ENCODE measurements at places on chromosomes 7 and 10.

- no peak for DNase-seq
Observed at GRCh38 chr7:31763548-31763947, 76.5 kb downstream of the PPP1R17 start.

GRCh38 chr7:111438369-111439289 is 123.7 kb downstream of the IMMP2L start:
- no peak for DNase-seq

DNA sequence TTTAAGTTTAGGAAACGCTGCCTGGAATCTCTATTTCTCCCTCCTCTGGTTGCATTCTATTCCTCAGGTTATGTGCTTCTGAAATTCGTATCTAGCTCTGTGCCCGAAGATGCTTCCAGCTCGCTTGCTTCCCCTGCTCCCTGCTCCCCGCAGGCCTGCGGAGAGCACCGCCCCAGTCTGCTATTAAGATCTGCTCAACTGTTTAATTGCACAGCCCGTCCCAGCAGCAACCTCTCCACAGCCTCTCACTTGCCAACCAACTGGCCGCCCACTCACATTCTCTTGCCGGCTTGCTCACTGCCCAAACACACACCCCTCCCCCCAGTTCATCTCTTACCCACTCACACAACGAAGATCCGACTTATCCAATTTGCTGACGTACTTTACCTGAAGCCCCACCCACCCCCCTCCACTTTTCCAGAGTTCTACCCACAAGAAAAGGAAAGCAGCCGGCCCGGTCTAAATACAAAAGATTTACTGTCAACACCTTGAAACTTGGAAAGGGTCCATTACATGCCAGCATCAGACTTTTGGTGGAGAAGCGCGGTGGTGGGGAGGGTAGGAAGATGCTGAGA is 167.3 kb upstream of the KLF14 start:
- DNase-seq: no peak

- DNase-seq: no peak
Observed at GRCh38 chr7:101867265-101867664, 49.8 kb downstream of the CUX1 start.

DNA sequence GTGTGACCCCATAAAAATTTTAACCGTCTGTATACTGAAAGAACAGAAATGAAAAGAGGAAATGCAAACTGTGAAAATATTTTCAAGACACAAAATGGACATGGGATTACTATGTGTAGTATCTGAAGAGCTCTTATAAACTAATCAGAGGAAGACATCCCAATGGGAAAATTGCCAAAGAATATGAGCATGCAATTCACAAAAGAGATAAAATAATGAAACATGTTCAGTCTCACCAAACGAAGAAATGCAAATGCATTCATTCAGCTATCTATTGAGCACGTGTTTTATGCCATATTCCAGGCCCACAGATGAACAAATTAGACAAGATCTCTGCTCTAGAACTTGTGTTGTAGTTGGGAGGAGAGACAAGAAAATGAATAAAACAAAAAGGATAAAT is 63.2 kb downstream of the NHLRC2 start:
- no peak for DNase-seq

DNA sequence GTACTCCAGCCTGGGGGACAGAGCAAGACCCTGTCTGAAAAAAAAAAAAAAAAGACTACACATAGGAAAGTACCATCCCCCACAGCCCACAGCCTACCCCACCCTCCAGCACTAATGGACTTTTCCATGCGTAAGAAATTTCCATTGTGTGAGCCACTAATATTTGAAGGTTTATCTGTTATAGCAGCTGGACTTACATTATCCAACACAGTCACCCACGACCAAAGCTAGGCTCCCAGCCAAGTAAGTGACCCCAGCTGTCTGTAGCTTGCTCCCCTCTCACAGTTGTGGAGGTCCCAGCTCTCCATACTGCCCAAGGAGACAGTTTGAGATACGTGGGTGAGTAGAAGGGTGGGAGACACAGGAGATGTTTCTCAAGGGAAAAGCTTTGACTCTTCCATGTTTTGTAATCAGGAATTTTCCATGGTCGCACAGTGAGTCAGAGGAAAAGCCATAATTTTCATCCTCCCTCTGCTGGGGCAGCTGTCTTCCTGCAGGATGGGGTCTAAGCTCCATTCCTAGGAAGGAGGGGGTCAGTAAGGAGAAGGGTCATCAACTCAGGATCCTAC is 57.4 kb downstream of the CAV1 start:
- no peak for DNase-seq

DNA sequence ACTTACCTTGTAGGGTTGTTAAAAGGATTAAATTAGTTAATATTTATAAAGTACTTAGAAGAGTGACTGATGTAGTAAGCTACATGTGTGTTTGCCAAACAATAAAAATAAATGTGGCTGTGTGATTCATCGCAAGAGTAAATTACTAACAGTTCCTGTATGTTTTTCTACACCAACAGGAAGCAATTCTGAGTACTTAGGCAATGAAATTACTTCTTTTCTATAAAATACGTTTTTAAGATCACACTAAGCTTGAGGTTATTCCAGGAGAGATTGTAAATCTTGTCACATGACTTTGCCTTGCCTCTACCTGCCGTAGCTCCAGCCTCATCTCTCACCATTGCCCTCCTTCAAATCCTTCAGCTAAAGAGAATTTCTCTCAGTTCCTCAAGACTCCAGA is 18.1 kb upstream of the GSTK1 start:
- DNase-seq: no peak

DNA sequence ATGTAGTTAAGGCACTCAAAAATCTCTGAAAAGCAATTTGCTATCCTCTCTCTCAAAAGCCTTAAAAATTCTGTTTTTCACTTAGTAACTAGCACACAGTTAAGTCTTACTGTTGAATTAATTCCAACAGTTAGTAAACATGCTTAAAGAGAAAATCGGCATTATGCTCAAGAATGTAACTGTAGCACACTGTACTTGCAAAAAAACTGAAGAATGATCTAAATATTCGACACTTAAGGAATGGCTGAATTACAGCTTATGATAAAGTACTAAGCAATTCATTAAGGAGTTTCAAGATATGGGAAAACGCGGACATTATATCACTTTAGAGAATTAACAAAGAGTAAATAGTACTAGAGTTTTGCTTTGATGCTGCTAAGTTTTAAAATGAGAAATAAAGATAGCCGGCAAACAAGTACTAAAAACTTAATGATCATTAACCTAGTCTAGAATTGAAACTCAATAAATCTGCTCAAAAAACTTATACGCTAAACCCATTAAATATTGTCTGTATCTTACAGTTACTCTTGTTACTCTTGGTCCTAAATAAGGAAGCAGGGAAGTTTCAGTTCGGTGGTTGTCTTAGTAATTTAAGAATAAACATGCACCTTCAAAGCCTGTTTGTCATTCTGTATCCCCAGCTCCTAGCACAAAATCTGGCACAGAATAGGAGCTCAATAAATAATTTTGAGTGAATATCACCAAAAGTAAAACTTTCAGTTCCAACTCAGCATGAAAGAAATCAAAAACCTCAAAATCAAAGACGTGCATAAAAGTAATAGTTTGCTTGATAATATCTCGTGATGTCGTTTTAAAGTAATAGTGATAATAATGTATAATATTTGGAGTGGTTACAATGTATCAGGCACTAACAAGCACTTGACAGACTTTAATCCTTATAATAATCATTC is 1.2 kb downstream of the TRDMT1 start:
- DNase-seq: no peak

- no peak for DNase-seq
Observed at GRCh38 chr7:17302575-17303142, 4.2 kb downstream of the AHR start.

- peak; percentile 28 for DNase-seq
Observed at GRCh38 chr7:77537778-77538280, 734 bp downstream of the PTPN12 start.

DNA sequence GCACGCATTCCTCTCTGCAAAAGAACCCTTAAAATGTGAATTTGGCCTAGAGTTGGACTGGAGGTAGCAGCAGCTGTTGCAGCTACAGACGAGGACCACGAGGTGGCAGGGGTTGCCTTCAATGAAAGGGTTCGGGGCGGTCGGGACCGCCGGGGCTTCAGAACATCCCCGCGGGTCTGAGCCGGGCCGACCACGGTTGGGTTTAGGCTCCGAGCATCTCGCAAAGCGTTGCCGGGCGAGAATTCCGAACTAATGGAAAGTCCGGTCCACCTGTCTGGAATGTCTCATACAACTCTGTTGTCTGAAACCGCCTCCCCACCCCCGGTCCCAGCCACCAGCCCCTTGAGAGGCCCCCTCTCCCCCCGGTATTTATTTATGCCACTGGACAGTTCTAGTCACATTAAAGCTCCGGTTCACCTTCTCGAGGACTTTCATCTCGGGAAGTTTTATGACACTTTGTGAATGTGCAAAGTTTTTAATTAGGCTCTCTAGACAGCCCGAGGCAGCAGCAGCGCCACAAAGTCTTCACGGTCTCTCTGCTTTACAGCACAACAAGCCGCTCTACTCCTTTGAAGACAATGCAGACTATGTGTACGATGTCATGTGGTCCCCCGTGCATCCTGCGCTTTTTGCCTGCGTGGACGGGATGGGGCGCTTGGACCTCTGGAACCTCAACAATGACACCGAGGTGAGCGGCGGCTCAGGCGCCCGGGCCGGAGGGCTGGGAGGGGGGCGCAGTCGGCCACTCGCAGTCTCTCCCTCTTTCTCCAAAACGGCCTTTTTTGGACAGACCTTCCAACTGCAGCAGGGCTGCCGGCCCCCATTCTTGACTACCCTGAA is 246.2 kb downstream of the SLC25A13 start:
- DNase-seq: peak; percentile 48

GRCh38 chr7:44384586-44385433 is 59.4 kb upstream of the CAMK2B start:
- DNase-seq: no peak

GRCh38 chr10:127679642-127680255 is 57.2 kb upstream of the FOXI2 start:
- no peak for DNase-seq

GRCh38 chr10:47412869-47413268 is 28.8 kb upstream of the ZNF488 start:
- DNase-seq: no peak

DNA sequence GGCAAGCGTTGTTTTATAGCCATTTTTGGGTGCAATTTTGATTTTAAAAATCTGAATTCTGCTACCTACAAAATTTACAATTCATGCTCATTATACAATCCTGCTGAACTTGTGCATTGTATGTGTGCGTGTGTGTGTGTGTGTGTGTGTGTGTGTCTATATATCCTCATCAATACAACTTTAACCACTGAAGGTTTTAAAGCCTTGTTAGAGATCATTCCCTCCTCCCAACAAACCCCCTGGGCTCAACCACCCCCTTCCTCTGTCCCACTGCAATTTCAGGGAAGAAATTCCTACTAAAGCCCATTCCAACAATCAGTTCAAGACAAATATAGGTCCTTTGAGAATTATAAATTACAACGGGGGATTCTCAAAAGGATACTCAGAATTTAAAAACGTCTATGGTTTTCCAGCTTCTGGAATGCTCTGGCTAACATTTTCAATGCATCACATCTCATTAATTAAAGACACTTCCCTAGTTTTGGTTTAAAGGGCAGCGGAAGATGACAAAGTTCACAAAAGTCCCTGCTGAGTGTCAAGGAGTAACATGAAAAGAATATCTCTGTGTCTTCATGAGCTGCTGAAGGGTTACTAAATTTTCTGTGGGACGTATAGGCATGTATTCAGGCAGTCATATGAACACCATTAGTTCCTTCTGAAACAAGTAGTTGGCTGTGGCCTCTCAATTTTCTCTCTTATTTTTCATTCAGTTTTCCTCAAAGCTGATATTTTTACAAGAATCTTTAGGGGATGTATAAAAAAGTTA is 889 bp upstream of the SEMA3A start:
- no peak for DNase-seq

GRCh38 chr7:95619921-95620320 is 23.6 kb upstream of the PDK4 start:
- DNase-seq: no peak

DNA sequence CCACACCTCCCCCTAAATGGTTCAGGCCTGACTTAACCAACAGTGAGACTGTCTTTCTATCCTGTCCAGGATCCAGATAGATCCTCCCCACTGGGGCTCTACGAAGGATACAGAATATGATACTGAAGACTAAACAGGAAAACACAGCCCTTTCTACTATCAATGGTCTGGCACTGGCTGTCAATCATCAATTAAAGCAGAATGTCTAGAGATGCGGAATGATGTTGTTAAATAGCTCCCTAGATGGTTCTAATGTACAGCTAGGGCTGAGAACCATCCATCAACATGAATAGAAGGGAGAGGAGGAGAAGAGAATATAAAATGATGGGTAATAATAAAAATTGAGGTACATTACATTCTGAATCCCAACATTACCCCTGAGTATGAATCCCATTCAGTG is 314.3 kb upstream of the CELF2 start:
- DNase-seq: no peak

GRCh38 chr10:63273577-63273976 is 140.4 kb downstream of the NRBF2 start:
- no peak for DNase-seq

GRCh38 chr7:24336461-24336860 is 52.5 kb downstream of the NPY start:
- DNase-seq: no peak

- peak; percentile 28 for DNase-seq
Observed at GRCh38 chr10:484441-484924, 205.0 kb downstream of the DIP2C start.

- no peak for DNase-seq
Observed at GRCh38 chr7:42065942-42066341, 171.1 kb downstream of the GLI3 start.

DNA sequence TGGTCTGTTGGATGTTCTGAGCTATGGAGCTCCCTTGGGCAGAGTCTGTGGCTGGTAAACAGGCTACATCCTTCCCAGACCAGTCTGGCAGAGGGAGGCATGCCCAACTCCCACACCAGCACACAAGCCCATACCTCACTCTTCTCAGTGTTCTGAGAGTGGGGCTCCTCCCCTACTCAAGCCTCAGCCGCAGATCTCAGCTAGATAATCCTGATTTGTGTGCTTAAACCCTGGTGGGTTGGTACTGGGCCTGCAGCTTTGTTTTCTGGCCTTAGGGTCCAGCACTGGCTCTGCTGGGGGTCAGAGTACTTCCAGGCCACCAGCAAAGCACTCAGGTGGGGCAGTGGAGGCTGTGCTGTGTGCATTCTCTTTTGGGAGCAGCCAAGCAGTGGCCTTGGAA is 70.4 kb downstream of the MGAM2 start:
- DNase-seq: no peak

GRCh38 chr7:156579566-156579965 is 61.0 kb upstream of the RNF32 start:
- DNase-seq: no peak

GRCh38 chr10:88923520-88923919 is 29.1 kb downstream of the ACTA2 start:
- DNase-seq: no peak

- no peak for DNase-seq
Observed at GRCh38 chr7:56447864-56448693, 331.9 kb upstream of the NUPR2 start.

DNA sequence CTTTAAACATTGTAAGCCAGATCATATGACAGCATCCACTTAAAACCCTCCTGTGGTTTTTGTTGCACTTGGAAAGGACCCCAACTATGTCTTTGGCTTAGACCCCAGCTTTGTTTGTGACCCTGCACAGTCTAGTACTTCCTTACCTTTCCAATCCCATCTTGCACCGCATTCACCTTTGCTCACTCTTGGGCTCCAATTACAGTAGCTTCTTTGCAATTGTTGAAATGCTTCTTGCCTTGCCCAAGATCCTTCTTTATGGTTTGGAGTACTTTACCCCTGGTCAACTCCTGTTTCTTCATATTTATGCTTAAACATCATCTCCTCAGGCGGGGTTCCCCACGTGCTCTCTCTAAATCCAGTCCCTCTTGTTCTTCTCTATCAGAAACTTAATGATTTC is 162.6 kb downstream of the PTEN start:
- DNase-seq: no peak
